ENCODE measurements at places on chromosomes 6 and 20.

- DNase-seq, result no peak
Observed at GRCh38 chr6:105921781-105922180, 164.4 kb upstream of the PRDM1 start.

DNA sequence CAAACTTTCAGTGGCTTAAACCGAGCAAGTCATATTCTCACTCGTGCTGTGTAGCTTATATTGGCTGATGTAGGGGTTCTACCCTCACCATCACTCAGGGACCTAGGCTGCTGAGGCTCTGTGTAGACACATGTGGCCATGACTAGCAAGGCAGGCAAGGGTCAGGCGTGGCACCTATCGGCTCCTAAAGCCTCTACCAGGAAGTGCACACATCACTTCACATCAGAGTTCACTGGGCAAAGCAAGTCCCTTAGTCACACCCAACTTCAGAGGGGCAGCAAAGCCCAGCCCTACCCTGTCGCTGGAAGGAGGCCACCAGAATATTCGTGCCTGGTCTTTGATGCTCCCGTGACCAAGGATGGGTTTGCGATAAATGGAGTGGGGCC, 42.9 kb downstream of the PPP1R14C start:
- no peak for DNase-seq

DNA sequence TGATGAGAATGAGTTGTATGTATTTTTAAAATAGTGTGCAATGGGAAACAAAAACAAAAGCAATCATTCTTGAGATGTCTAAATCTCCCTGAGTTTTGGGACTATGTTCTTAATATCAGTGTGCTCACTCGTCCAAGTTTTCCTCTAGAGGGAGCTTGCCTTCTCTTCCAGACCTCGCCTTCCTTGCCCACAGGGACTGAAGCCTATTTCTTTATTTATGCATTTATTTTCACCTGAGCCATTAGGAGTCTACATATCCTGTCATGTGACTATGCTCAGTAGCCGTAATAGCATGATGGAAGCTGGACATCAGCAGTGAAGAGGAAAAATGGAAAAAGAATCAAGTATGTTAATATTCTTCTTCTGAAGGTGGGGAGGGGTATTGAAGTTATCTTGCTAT, 131.2 kb downstream of the SH3BGRL2 start:
- no peak for DNase-seq

DNA sequence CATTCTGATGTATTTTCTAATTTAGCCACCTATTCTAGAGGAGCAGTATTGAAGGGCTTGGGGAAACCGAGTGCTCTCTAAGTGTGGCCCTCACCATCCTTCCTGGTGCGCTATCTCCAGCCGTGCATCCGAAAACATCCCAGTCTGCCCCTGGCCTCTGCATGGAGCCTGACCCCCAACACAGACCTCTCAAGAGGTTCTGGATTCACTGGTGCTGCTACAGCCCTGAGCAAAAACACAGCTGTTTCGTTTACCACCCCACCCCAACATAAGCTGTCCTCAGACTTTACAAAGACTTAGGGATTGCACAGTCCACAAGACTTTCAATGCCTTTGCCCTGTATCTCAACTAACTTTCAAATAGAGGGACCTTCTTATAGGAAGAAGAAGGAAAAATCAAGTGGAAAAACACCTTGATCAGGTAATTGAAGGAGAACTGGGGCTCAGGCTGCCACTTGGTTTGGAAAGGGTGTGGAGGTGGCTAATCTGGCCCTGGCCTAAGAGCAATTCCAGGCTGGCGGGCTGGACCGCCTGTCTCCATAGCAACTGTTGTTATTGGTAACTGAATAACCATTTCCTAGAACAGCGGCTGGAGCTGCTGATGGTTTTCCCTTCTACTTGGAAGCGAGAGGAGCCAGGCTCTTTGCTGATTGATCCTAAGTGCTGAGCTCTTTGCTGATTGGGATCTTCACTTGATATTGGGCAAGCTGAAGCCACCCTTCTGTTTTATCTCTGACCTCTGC, 90.2 kb upstream of the TOX2 start:
- DNase-seq, result no peak

GRCh38 chr20:23612396-23612795, 6.7 kb upstream of the CST9 start:
- no peak for DNase-seq

DNA sequence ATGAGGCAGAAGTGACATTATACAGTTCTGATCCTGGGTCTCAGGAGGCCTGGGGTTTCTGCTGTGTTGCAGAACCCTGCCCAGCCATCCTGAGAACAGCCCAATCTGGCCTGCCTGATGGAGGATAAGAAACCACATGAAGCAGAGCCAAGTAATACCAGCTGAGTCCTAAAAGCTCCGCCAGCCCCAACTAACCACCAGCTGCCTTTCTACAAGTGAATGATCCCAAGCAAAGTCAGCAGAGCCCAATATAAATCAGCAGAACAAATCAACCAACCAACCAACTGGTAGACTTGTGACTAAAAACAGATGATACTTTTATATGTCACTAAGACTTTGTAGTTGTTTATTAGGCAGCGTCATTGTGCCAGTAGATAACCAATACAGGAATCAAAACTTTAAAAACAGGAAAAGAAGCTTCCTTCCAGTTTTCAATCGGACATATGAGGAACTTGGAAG, 52.1 kb downstream of the SNX5 start:
- no peak for DNase-seq

- DNase-seq, result no peak
Observed at GRCh38 chr6:129183187-129183591, 300.3 kb downstream of the LAMA2 start.

GRCh38 chr6:75842191-75842590, 93.2 kb downstream of the MYO6 start:
- DNase-seq, result no peak

GRCh38 chr20:2952766-2953165, 79.5 kb downstream of the PTPRA start:
- DNase-seq, result no peak

GRCh38 chr6:75719133-75719532, 29.9 kb upstream of the MYO6 start:
- DNase-seq, result no peak

GRCh38 chr6:161242113-161242512, 31.7 kb downstream of the AGPAT4 start:
- no peak for DNase-seq

DNA sequence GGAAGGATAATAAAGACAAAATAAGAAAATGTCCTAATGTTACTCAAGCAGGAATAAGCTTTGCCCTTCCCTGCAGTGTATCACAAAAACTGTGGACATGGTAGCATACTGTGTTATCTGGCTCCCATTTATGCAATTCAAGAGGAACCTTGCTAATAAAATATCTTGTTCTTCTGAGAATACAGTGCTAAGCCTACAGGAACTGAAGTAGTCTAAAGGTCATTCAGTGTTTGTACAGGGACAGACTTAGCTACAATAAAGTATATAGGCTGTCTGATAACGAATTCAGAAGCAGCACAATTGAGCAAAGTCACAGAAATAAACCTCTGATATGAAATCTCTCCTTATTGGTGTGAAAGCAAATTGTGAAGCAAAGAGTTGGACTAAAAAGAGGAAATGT, 59.6 kb upstream of the SDHAF4 start:
- no peak for DNase-seq

- no peak for DNase-seq
Observed at GRCh38 chr6:150189122-150189521, 46.3 kb downstream of the PPP1R14C start.

- DNase-seq, result no peak
Observed at GRCh38 chr6:132685009-132685408, 26.0 kb upstream of the TAAR1 start.

GRCh38 chr20:17782768-17783167, 83.0 kb downstream of the BANF2 start:
- no peak for DNase-seq

DNA sequence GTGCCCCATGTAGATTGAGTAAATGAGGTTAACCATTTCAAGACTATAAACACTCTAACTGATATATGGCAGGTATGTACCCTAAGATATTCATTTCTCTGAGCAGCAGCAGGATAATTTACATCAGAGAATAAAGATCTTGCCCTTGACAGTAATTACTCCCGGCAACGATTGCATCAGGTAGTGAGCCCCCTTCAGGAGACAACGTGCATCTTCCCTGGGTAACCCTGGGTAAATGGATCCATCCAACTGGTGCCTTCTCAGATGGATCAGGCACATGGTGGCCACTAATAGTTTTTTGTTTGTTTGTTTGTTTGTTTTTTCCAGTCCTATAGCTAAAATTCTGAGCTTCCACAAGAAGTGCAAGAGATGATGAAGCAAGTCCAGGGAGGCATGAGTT, 469.4 kb upstream of the SLC35B3 start:
- DNase-seq, result no peak

DNA sequence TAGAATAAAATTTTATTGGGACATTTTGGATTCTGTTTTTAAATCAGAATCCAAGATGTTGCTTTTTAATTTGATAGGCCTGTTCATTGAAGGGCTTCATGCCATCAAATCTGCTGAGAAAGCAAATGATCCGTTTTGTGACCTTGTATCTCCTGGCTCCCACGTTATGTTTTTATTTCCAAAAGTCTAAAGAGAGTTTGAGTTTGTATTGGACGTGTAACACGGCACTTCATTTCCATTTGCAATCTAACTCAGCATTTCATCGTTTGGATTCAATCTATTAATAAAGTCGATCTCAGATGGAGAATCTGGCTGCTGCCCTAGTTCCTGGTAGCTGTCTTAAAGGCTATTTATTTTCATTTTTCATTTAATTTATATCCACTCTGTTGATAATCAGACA, 17.0 kb downstream of the KIF25 start:
- no peak for DNase-seq

GRCh38 chr6:1572892-1573291, 36.8 kb upstream of the FOXC1 start:
- DNase-seq, result no peak

GRCh38 chr20:19416627-19417026, 204.2 kb downstream of the SLC24A3 start:
- no peak for DNase-seq

- DNase-seq, result no peak
Observed at GRCh38 chr6:28282926-28283325, 1.6 kb downstream of the PGBD1 start.

GRCh38 chr6:125251516-125252220, 50.1 kb downstream of the HDDC2 start:
- no peak for DNase-seq

GRCh38 chr20:13910492-13910891, 79.9 kb downstream of the SEL1L2 start:
- no peak for DNase-seq

- DNase-seq, result peak; percentile 64
Observed at GRCh38 chr20:7113577-7114466, 346.3 kb downstream of the BMP2 start.

- no peak for DNase-seq
Observed at GRCh38 chr20:3539311-3540107, 68.7 kb downstream of the ATRN start.

DNA sequence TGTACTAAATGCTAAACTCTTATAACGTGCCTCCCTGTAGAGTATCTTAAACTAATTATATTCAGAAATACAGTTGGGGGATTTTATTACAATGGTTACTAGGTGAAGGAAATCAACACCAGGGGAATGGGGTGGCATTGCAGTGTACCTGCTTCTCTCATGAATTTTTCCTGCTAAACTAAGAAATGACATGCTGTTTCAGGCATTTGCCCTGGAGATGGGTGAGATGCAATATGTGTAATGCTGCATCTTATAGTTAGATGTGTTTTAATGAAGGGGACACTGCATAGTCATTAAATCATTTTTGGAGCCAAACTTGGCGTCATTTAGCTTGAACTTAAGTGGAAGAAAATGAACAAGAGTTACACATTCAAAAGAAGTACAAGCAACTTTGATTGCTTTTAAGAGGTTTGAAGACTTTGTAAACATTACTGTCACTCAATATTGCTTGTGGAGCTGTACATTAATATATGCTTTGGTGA, 4.3 kb downstream of the EYA4 start:
- no peak for DNase-seq

DNA sequence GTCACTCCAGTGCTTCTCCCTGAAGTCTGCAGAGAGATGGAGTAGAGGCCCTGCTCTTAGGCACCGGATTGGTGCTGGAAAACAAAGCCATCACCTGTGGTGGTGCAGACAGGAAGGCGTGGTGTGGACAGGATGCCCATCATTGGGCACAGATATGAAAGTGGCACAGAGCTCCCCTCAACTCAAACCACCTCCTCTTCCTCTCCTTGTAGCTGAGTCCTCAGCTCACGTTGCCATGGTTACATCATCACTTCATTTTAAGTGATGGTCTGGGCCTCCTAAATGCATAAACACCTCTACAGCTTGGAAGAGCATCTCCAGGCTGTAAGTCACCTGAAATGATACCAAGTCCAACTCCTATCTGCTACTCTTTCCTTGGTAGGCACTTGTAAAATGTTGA, 8.0 kb upstream of the RTF2 start:
- DNase-seq, result no peak

- DNase-seq, result no peak
Observed at GRCh38 chr6:75267461-75267860, 17.1 kb downstream of the TMEM30A start.

GRCh38 chr6:10138917-10139316, 276.0 kb downstream of the TFAP2A start:
- peak; percentile 40 for DNase-seq

All from RWPE1 (cell line).